Cardiac fibroblast (primary cell): ENCODE measurements at places on chromosomes 13 and 19.

GRCh38 chr13:32639502-32640105 lies 53.4 kb downstream of the PDS5B start:
- peak; percentile 81 for DNase-seq

- DNase-seq, result no peak
Measured at GRCh38 chr19:13883516-13884064, 6.7 kb downstream of the NANOS3 start.

GRCh38 chr13:57030671-57031070 lies 110.0 kb upstream of the PRR20A start:
- DNase-seq, result no peak

- DNase-seq, result no peak
Measured at GRCh38 chr13:76316998-76317527, 569.1 kb downstream of the KCTD12 start.

- no peak for DNase-seq
Measured at GRCh38 chr13:66849706-66850105, 380.4 kb downstream of the PCDH9 start.

GRCh38 chr19:18057557-18057956 lies 29.2 kb downstream of the IL12RB1 start:
- peak; percentile 21 for DNase-seq

- DNase-seq, result no peak
Measured at GRCh38 chr13:25295701-25296100, 5.7 kb upstream of the NUP58 start.

GRCh38 chr19:30781047-30781446 lies 408.9 kb downstream of the ZNF536 start:
- no peak for DNase-seq

GRCh38 chr13:21336609-21337349 lies 122.3 kb downstream of the ZDHHC20 start:
- DNase-seq, result no peak

- no peak for DNase-seq
Measured at GRCh38 chr13:106475852-106476251, 59.6 kb downstream of the EFNB2 start.

- DNase-seq, result no peak
Measured at GRCh38 chr19:15175609-15176008, 25.2 kb downstream of the NOTCH3 start.

GRCh38 chr19:40689339-40690049 lies 957 bp downstream of the NUMBL start:
- no peak for DNase-seq

GRCh38 chr13:30156826-30157615 lies 150.3 kb downstream of the KATNAL1 start:
- DNase-seq, result no peak
